ENCODE measurements at places on chromosomes 16 and 17.
A peak's percentile ranks its signal among the peaks of the same experiment; 100 is the strongest.

DNA sequence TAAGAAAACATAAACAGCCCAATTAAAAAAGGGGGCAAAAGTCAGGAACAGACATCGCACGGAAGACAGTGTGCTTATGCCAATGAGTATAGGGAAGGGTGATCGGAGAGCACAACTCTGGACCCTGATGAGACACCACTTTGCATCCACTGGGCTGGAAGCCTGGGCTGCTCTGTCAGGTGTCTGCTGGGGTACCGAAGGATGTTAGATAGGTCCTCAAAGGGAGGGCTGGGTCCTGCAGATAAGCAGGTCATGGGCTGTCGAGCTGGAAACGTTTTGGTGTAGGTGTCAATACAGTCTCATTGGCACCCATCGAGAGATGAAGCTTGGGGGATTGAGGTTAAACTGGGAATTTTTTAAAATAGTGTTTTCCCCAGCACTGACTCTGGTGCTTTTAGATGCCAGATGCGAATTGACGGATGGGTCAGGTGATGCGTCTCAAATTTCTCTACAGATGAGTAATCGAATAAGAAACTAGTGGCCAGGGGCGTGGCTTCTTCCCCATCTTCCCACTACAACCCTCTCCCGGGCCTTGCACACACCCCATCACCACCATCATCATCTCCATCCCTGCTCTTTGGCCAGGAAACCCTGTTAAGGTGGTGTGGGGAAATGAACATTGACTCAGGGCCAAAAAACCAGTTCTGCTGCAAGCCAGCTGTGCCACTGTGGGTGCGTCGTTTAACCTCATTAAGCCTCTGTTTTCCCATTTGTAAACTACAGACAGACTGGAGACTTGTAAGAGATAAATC, 47.8 kb upstream of the IRF8 start:
- no peak for DNase-seq

GRCh38 chr17:39926588-39927100, 757 bp downstream of the ORMDL3 start:
- peak; percentile 44 for DNase-seq

GRCh38 chr16:58582971-58583765, 46.5 kb downstream of the CNOT1 start:
- no peak for DNase-seq

DNA sequence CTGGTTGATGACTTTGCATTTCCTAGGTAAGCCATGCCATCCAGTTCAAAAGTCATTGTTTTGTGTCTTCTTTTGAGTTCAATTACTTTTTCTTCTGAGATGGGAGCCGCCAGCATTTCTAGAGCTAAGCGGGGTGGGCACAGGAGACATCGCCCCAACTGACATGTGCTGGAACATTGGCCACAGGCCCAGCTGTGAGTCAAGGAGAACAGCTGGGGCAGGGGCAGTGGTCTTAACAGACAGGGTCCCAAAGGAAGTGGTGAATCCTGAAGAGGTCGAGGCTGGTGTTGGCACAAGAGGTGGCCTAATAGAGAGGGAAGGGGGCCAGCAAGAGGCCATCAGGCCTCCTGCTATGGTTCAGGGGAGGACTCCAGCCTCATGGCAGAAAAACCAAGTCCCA, 17.1 kb downstream of the RAB11FIP4 start:
- DNase-seq = no peak
